ENCODE measurements at places on chromosomes 5 and 9.
A peak's percentile ranks its signal among the peaks of the same experiment; 100 is the strongest.

DNA sequence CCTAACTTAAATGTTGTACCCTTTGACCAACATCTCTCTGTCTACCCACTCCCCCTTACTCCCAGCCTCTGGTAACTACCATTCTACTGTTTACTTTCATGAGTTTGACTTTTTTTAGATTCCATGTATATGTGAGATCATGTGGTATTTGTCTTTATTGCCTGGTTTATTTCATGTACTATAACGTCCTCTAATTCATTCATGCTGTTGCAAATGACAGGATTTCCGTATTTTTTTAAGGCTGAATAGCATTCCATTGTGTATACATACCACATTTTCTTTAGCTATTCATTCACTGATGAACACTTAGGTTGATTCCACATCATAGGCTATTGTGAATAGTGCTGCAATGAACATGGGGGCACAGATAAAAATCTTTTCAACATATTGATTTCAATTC is 11.8 kb upstream of the NDUFB6 start:
- no peak for DNase-seq

DNA sequence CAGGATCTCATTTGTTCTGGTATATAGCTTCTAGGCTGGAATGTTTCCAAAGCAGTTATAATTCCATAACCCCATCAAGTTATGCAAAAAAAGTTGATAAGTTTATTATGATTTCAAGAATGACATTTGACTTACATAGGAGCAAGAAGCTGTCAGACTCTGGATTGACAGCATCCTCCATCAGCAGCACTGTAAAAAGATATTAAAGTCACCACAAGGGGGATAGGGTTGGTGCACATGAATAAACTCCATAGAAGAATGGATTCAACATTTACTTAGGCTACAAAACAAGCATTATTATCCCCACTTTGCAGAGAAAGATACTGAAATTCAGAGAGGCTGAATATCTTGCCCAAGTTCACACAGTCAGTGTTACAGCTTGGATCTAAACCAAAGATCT is 208.9 kb upstream of the SLC30A5 start:
- no peak for DNase-seq

- DNase-seq, result no peak
Measured at GRCh38 chr5:5756762-5757161, 334.3 kb downstream of the ICE1 start.

GRCh38 chr5:88388476-88389337 is 120.1 kb upstream of the TMEM161B start:
- no peak for DNase-seq

DNA sequence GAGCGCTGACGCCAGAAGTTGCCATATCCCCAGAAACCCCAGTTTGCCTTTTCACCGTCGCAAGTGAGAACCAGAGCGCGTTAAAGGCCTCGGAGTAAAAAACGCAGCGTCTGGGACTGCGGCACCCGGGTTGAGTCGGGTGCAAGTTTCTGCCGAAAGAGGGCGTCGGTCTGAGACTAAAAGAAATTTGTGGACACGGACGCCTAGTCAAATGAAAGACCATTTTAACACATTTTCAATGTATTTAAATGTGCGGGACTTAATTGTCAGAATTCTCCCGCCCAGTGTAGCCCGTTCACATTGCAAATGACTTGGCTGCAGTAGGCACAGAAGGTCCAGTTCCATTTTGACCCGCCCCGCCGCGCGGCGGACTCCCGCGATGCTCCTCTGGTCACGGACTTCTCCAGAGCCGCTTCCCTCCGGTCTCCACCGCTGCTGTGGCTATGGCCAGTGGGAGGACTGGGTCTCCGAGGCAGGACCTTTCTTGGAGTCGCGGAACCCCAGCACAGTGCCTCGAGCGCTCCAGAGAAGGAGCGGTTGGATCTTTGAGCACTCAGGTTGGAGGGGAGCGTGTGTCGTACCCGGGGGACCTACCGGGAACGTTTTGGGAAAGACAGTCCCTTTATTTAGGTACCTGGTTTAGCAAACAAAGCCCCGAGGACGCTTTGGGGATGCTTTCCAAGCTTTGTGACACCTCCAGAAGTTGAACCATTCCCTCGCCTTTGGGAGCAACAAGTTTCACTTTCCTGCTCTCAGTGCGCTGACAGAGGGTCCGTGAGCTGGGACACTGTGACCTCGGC is 1.2 kb upstream of the NPR3 start:
- DNase-seq, result peak; percentile 4

- no peak for DNase-seq
Measured at GRCh38 chr5:109743041-109743531, 53.4 kb downstream of the MAN2A1 start.

DNA sequence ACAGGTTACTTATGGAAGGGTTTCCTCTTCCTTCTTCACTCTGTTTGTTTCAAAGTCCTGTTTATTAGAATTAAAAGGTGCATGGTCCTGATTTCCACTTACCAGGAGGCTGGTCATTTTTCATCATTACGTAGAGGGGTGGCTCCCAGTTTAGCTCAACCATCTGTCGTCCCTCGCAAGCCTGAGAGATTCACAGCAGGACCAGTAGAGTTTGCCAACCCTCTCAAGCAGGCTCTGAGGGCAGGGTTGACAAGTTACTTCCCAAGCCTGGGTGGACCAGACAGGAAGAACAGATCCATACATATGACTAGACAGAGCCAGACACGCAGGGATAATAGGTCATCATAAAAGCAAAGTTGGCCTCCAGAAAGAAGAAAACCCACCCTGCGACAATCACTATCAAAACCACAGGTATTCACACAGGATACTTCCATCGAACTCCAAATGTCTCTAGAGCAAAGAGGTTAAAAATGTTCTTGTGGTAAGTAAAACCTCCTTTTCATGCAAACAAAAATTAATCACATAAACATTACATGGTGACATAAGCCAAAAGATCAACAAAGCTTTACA is 151.9 kb downstream of the ELAVL2 start:
- DNase-seq, result no peak

- DNase-seq, result no peak
Measured at GRCh38 chr9:95477441-95477840, 39.3 kb downstream of the PTCH1 start.

- DNase-seq, result no peak
Measured at GRCh38 chr9:20783057-20784038, 99.3 kb downstream of the FOCAD start.

DNA sequence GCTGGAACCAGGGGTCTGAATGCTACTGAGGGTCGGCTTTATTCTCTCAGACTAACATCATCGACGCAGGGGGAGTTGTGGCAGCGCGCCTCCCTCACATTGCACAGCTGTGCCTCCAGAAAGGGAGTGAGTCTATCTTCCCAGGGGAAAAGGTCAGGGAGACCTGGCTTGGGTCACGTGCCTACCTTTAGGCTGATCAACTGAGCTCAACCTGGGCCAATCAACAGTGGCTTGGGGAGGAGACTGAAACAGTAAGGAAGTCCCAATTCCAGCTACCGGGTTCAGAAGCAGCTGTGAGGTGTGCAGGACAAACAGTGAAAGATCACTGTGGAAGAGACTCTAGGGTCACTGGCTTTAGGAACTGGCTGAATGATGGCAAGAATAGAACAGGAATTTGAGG is 14.3 kb downstream of the SNX30 start:
- no peak for DNase-seq

DNA sequence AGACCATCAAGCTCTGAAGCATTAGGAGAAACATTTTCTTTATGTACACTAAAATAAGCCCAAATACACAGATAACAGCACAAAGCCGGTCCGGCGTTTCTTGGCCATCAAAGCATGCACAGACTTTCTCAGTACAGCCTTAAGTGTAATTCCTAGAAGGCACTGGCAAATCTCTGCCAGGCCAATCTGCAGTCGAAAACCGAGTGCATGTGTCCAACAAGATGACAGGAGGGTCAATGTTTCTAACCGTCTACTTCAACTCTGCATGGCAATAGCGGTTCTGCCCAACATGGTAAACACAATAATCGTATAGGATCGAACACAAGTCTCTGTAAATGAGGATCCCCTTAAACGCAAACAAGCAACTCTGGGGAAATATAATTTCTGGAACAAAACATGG is 1.1 kb downstream of the ARL15 start:
- DNase-seq, result no peak

DNA sequence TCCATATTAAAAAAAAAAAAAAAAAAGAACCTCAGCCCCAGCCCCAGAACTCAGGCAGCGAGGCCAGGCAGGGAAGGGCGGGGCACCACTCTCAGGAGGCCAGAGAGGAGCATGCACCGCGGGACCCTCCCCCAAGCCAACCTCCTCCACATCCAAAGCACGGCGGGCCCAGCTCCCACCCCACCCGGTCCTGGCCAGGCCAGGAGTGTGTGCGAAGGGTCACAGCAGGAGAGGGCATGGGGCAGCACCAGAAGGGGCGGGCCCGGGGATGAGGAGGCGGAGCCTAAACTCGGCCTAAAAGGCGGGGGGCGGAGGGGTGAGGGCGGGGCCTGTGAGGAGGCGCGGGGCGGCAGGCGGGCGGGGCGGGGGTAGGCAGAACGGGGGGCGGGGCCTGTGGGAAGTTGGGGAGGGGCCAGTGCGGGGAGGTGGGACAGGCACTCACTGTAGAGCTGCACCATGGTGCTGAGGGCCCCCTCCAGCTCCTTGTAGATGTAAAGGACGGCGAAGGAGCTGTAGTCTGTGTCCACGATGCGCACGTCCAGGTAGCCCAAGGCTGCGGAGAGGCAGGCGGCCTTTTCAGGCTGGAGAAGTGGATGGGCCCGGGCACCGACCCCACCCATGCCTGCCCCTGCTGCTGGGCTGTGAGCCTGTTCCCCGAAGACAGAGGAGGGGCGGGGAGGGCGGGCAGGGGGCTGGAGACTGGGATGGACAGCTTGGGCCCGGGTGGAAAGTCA is 1.2 kb downstream of the LCN15 start:
- peak; percentile 44 for DNase-seq

DNA sequence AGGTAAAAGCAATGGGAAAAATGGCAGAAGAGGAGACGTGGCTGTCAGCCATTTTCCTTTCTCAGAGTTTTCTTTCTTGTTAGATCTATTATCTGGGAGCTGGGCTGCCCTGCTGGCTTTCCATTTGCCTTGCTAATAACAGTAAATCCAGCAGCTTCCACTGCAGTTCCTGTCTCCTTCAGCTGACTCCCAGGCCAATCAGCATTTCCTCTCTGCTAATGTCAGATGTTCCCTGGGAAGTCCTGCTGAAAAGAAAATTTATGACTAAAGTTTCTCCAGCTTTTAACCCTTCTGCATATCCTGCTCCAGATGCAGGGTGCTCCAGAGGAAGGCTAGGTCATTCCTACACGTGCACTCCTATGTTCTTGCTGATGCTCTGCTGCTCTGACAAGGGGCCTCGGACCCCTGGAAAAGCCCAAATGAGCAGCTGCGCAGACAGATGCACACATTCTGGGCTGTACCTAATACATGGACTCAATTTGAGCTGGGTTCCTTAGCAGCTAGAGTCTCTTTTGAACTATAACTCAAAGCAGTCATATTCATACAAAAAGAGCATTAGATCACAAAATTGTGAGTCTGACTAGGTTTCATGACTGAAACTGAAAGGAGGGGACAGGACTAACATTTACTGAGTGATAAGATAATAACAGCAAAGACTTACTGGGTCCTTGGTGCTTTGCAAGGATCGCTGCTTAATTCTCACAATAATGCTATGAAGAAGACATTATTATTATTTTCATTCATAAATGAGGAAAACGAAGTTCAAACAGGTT is 182.2 kb downstream of the MAPKAP1 start:
- DNase-seq, result no peak

DNA sequence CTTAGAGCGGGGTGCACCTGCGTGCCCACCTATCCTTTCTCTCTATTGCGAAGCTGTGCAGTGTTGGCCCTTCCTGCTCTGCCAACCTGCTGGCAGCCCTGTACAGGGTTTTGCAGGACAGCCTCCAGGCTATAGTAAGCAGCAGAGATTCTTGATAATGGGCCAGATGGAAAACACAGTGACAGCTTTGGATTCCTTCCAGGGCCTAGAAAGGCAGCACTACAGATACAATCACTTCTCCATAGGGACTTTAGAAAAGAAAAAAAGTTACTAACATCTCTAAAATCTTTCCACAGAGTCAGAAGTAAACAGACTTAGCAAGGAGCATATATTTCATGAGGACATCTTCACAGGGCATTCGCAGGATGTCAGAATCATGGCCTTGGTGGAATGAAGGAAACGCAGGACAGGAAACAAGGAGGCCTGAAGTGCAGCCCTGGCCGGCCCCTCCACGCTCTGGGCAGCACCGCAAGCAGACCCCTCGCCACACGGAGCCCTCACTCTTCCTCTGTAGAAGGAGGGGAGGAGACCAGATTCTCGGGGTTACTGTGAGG is 172.1 kb upstream of the GAS1 start:
- no peak for DNase-seq

DNA sequence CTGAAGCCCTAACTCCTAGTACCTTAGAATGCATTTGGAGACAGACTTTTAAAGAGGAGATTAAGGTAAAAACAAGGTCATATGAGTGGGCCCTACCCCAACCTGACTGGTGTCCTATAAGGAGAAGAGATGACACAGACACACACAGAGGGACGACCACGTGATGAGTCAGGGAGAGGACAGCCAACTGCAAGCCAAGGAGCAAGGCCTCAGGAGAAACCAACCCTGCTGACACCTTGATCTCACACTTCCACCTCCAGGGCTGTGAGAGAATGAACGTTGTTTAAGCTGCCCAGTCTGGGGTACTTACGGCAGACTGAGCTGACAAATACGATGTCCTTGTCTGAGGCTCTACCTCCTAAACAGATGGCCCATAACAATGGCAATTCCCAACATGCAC is 93.6 kb downstream of the ROR2 start:
- DNase-seq, result no peak

DNA sequence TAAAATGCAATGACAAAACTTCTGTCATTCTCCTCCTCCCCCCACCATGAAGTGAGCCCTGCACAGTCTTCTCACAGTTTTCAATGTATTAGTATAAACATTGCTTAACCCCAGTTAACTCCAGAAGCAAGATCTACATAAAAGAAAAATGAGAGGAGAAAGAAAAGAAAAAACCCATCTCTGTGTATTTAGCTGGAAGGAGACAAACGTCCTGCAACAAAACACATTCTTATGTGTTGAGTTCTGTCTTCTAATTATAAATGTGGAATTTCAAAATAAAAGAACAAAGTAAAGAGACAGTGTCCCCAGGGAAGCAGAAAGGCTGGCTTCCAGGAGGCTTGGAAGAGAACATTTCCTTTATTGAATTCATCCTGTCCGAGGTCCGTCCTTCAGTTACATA is 491.9 kb upstream of the TUSC1 start:
- DNase-seq, result no peak

GRCh38 chr9:105114318-105114717 is 130.1 kb upstream of the SLC44A1 start:
- DNase-seq, result no peak

- DNase-seq, result peak; percentile 71
Measured at GRCh38 chr5:43041669-43042175, 1.6 kb upstream of the ANXA2R start.

DNA sequence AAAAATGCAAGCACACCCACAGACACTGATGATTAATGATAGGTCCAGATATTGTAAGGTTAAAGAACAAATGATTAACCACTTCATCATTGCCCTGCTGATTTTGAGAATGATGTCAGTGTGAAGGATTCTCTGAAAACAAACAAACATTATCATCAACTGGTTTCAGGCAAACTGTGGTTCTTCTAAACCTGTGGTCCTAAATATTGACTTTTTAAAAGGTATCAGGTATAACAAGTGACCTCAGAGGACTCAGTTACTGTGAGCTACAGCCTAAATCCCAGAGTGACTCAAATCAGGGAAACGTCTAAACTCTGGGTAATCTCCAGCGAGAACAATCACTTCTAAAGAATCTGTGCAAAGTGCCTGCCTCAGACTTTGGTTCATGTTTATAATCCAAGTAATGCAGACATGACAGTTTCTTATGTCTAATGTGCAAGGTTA is 172.3 kb upstream of the CDH6 start:
- no peak for DNase-seq
